Femur (tissue), 1 donor: ENCODE measurements at places on chromosomes 5 and 9.
A peak's percentile ranks its signal among the peaks of the same experiment; 100 is the strongest.

DNA sequence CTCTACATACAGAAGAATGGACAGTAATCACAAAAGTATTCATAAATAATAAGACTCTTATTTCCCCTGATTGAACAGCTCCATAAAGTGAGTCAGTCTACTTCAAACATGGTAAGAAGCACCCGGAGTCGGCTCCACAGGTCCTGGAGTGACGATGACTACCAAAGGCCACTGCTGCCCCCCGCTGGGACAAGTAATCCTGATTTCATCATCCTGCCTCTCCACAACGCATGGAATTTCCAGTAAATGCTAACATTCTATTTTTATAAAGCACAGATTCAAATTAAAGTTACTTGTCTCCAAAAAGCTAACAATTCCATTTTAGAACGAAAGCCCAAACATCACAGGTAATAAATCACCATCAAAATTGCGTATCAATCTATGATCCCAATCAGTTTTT lies 16.2 kb downstream of the ATPSCKMT start:
- peak; percentile 56 for DNase-seq

DNA sequence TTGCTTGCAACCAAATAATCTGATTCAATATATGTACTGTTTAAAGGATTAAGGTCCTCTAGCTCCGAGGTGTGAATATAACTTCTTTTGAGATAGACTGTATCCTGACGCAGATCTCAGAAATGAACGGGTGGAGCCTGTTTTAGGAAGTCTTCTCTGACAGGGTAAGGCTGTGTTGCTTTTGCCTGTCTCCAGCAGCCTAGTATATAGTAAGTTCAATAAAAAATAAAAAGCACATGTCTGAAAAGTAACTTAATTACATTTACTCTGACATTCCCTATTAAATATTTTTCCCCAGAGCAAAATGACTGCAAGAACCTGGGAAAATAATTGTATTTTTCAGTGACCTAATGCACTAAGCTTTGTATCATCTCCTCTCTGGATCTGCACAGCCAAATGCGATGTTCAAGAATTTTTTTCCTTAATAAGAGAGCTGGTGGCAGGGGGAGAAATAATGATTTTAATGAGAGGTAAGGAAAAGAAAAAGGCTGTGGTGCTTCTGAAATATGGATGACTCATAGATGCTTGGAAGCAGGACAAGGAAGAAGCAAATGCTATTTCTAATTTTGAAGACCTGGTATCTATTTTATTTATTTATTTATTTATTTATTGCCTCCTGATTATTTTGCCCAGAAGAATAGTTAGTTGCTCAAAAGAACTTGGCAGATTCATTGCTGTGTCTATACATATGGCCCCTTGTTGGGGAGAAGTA lies 7.3 kb downstream of the PPP3R2 start:
- no peak for DNase-seq

DNA sequence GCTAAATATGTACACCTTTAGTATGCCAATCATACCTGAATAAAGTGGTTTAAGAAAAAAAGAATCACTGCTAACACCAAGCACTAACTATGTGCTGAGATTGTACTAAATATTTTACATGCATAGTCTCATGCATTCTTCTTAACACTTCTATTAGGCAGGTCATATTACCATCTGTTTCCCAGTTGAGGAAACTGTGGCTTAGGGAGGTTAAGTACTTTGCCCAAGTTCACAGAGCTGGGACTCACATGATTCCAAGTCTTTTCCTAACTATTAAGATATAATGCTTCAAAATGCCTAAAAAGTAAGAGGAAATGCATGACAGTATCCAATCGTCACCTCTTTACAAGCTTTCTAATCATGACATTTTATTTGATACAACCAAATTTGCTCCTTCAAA lies 69.2 kb upstream of the PLPP6 start:
- DNase-seq: no peak

DNA sequence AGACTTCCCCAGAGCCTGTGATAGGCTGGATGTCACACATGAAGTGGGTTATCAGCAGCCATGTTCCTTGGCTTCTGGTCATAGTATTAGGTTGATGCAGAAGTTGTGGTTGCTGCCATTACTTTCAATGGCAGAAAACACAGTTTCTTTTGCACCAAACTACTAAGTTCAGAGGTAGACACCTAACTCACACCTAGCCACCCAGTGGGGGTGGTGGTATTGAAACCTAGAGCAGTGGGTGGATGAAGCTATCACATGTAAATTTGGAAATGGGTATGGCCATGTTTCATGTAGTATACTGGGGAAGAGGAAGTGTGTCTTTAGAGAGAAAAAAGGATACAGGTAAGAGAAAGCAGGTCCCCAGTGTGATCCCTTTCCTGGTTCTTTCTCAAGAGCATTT lies 347.9 kb upstream of the SEMA6A start:
- DNase-seq: no peak

DNA sequence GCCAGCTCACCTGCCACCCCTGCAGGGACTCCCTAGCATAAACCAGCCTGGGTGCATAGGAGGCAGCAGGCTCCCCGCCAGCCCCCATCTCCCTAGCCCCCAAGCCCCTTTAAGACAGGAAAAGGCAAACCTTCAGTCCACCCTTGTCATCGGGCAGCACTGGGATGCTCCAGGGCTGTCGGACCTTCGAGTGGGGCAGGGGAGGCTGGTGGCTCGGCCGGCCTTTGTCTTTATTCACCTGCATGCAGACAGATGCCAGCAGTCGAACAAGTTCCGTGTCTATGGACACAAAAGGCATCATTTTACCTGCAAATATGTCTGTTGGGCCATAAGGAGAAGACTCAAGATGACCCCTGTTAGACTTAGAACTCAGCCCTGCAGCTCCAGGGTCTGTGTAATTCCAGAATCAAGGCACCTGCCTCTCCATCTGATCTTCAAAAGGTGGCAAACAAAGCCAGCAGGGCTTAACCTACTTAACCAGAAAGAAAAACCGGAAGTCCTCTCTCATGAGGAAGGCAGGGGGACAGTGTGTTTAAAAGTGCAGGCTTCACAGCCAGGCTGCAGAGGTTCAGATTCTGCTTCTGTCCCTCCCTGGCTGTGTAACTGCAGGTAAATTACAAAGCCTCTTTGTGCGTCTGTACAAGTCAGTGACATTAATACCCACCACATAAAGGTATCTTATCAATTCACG lies 16.2 kb downstream of the ANKS6 start:
- no peak for DNase-seq

DNA sequence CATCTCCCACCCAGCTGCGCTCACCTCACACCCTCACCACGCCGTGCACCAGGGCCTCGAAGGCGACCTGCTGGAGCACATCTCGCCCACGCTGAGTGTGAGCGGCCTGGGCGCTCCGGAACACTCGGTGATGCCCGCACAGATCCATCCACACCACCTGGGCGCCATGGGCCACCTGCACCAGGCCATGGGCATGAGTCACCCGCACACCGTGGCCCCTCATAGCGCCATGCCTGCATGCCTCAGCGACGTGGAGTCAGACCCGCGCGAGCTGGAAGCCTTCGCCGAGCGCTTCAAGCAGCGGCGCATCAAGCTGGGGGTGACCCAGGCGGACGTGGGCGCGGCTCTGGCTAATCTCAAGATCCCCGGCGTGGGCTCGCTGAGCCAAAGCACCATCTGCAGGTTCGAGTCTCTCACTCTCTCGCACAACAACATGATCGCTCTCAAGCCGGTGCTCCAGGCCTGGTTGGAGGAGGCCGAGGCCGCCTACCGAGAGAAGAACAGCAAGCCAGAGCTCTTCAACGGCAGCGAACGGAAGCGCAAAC lies 1.1 kb downstream of the POU4F3 start:
- DNase-seq: no peak

DNA sequence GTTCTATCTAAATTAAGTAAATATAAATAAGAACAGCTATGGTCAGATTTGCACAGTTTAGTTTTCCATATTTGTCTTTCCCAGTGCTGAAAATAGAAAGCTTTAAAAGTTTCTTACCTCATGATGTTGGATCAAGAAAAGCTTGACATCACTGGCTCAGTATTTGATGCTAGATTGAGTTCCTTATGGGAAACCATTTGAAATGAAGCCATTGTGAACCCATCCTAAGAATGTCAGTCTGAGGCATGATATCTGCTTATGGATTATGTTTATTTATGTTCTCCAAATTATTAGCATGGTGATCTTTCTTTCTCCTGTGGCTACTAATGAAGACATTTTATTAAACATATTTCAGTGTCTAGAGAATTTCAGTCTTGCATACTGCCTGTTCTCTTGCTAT lies 143.0 kb downstream of the ADAMTSL1 start:
- DNase-seq: no peak

DNA sequence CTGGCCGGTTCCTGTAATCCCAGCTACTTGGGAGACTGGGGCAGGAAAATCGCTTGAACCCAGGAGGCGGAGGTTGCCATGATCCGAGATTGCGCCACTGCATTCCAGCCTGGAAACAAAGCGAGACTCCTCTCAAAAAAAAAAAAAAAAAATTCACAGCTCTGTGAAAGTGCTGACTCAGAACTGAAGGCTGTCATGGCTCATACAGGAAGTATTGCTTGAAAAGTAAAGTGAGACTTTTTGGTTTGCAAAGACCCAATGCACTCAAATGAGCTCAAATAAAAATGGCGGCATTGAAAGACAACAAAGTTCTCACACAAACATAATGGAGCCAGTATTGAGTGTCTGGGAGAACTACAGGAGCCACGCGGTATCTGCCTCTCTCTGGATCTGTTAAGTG lies 202.1 kb downstream of the FBXL7 start:
- no peak for DNase-seq

GRCh38 chr5:135839566-135839965 lies 5.1 kb downstream of the SLC25A48 start:
- no peak for DNase-seq

DNA sequence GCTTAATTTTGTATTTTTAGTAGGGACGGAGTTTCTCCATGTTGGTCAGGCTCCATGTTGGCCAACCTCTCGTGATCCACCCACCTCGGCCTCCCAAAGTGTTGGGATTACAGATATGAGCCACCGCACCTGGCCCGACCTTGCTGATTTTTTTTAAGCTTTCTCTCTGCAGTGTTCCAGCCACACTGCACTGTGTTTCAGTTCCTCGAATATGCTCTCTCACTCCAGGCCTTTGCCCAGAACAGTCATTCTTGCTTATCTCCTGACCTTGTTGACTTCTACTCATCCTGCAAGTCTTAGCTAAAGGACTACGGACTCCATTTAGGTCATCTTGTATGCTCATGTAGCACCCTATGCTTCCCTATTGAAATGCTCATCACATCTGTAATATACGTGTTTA lies 3.3 kb downstream of the SNAPC3 start:
- DNase-seq: no peak

GRCh38 chr9:16135968-16136367 lies 583.1 kb downstream of the CCDC171 start:
- DNase-seq: peak; percentile 77

DNA sequence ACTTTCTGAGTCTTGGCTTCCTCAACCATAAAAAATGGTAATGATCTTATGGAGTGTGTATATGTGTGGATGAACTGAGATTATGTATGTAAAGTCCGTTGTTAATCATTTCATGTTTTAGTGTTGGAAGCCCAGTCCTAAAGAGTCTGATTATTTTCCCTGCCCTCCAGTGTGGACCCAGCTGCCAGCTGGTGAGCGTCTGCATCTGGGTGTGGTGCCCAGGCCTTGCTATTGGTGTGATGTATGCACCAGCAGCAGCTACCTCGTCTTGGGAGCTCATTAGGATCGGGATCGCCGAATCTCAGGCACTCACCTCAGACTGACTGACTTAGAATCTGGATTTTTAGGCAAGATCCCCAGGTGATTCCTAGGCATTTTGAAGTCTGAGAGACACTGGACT lies 63.8 kb downstream of the LRRC70 start:
- DNase-seq: no peak

DNA sequence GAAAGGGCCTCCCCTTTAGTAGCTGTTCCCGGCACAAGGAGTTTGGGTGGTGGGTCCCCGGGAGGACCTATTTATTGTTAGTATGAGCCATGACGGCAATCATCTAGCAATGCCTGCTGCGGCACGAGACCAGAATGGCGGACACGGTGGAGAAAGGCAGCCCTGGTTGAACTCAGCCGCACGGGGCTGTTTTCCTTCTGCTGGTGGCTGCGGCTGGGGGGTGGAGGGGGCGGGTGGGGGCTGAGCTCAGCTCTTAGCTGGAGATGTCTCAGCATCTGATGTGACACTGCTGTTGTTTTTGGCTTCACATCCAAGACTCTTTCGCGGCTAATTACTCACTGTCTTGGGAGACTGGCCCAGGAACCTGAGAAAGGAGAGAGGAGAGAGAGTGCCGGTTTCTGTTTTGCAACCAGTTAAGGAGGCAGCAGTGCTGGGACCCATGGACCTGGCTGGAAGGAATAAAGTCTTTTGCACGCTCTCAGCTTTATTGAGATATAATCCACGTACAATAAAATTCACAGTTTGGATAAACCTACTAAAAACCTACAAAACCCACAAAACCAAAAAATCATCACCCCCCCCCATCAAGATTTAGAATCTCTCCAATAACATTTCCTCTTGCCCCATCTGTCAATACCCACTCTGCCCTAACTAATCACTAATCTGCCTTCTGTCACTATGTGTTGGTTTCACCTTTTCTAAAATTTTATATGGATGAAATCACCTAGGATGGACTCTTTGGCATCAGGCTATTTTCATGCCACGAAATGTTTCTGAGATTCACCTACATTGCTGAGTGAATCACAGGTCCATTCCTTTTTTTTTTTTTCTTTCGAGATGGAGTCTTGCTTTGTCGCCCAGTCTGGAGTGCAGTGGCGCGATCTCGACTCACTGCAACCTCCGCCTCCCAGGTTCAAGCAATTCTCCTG lies 81.8 kb upstream of the NEURL1B start:
- DNase-seq: peak; percentile 65

DNA sequence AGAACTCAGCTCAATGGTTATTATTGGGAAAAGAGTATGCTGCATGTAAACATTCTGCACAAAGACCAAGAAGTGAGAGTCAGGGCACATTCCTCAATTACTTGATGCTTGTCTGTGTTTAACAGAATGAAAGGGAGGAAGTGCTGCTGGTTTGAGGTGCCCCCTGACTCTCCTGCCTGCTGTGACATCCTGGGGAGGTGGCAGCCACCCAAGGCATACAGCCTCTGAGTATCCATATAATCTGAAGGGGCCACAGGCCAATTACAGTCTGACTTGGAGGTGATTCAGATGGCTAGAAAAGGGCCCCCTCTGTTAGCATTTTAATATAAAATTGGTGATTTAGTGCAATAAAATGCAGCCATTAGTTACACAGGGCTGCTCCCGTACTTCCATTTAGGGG lies 313.8 kb downstream of the ASTN2 start:
- DNase-seq: no peak

GRCh38 chr5:130198927-130199326 lies 294.7 kb downstream of the CHSY3 start:
- no peak for DNase-seq
